ENCODE measurements at places on chromosomes 7 and 10.

- DNase-seq: no peak
These were observed 4.6 kb downstream of the DENND11 start for GRCh38 chr7:141697211-141697871.

DNA sequence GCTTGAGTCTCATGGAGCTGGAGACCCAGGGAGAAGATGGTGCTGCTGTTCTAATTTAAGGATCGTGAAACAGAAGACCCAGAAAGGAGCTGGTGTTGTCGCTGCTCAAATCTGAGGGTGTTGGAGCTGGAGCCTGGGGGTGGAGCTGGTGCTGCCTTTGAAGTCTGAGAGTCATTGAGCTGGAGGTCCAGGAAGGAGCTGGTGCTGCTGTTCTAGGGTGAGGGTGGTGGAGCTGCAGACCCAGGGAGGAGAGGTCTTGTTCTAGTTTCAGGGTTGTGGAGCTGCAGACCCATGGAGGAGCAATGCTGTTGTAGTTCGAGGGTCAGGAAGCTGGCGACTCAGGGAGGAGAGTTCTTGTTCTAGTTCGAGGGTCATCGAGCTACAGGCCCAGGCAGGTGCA is 84.1 kb upstream of the ZNF479 start:
- no peak for DNase-seq

GRCh38 chr10:71454347-71454746 is 57.6 kb downstream of the CDH23 start:
- DNase-seq: no peak

- DNase-seq: no peak
These were observed 9.3 kb downstream of the RASGEF1A start for GRCh38 chr10:43257347-43258210.

- no peak for DNase-seq
These were observed 45.2 kb downstream of the HIPK2 start for GRCh38 chr7:139732471-139733167.

DNA sequence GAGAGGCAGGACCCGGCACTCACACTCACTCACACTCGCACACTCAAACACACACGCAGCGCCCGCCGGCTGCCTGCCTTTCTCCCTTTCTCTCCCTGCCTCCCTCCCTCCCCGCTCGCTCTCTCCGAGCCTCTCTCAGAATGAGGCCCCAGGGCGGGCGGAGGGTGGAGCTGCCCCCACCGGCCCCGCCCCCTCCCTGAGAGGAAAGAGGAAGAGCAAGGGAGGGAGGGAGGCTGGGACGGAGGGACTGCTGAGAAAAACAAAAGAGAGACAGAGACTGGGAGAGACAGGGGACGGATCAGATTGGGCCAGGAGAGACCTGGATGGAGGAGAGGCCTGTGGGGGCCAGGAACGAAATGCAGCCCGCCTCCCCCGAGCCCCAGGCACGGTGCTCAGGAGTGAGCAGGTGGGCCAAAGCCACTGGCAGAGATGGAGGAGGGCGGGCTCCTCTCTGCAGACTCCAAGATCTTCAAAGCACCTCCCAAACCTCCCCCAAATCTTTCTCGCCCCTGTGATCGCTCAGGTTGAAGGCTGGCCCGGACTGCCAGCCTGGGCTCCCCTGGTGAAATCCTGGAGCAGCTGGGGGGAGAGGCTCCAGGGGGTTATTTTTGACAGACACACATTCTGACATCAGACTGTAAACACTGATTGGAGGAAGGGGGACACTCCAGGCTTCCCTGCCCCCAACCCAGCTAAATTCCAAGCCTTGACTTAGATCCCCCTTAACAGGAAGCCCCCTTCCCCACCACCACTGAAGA is 5.1 kb downstream of the LDB1 start:
- DNase-seq: peak; percentile 79
